Prostate gland (tissue), 2 donors: ENCODE measurements at places on chromosomes 1 and 21. TPM values are rescaled to one million over a fixed set of nuclear protein-coding genes. Genes with fewer than 3 reads are reported as not detected.
A peak's percentile ranks its signal among the peaks of the same experiment; 100 is the strongest.

GRCh38 chr21:36783612-36784374 is 84.9 kb downstream of the SIM2 start:
- peak overlapping the region; percentile 26 for H3K27ac ChIP-seq
- no peaks in the 10 kb centered on the region for H3K36me3 ChIP-seq
- no peak overlapping the region for H3K4me3 ChIP-seq

- no peaks in the 10 kb centered on the region for H3K36me3 ChIP-seq
- peak overlapping the region; percentile 63 for H3K27ac ChIP-seq
- H3K27me3 ChIP-seq, result no peaks in the 10 kb centered on the region
- H3K4me3 ChIP-seq, result no peak overlapping the region
- DNase-seq, result no peak
Observed at GRCh38 chr21:42737951-42738590, 84.7 kb downstream of the PDE9A start.

DNA sequence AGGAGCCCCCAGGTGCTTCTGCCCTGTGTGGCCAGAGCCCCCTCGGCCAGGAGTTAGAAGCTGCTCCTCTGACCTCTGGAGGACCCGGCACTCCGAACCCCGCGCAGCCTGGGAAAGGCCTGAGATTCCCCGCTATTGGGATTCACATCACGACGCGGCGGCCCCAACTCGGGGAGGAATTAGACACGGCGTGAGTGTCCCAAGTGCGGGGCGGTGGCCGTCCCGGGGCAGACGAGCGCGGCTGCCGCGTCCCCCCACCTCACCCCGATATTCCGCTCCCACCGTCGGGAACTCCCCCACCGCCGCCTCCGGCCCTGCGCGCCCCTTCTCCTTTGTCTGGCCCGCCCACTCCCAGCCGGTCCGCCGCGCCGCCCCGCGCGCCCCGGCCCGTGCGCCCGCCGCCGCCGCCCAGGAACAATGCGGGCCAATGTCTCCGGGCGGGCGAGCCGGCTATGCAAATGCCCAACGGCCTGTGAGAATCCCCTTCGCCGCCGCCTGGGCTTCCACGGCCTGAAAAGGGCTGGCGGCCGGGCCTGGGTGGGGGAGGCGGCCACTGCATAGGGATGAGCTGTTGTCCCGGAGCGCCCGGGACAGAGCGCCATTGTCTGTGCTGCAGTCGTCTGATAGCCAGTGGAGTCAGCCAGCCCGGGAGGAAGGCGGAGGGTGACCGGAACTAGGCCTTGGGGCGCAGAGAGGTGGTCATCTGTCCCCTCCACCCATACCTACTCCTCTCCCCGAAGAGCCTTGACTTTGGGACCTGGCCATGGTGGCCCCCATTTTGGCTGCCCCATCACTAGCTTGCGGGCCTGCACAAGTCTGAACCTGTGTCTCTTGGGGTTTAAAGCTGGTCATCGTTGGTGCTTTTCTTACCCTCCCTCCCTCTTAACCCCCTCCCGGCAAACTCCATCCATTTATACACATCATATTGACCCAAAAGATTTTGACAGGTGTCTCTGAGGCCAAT is 19.4 kb downstream of the RHBG start:
- no peaks in the 10 kb centered on the region for H3K4me1 ChIP-seq
- no peak overlapping the region for H3K4me3 ChIP-seq
- no peak overlapping the region for H3K27ac ChIP-seq
- peaks cover 17% of the 10 kb centered on the region for H3K27me3 ChIP-seq
- DNase-seq, result no peak
- no peaks in the 10 kb centered on the region for H3K36me3 ChIP-seq

- no peaks in the 10 kb centered on the region for H3K4me1 ChIP-seq
- no peaks in the 10 kb centered on the region for H3K27me3 ChIP-seq
- H3K36me3 ChIP-seq, result no peaks in the 10 kb centered on the region
- no peak overlapping the region for H3K4me3 ChIP-seq
- DNase-seq, result no peak
Observed at GRCh38 chr1:57061369-57061768, 95.6 kb upstream of the C8B start.

SZT2 gene
- 76.9 TPM for total RNA-seq

SLAMF6 gene
- 0.64 TPM for total RNA-seq

IVL gene
- 0.46 TPM for total RNA-seq

DNA sequence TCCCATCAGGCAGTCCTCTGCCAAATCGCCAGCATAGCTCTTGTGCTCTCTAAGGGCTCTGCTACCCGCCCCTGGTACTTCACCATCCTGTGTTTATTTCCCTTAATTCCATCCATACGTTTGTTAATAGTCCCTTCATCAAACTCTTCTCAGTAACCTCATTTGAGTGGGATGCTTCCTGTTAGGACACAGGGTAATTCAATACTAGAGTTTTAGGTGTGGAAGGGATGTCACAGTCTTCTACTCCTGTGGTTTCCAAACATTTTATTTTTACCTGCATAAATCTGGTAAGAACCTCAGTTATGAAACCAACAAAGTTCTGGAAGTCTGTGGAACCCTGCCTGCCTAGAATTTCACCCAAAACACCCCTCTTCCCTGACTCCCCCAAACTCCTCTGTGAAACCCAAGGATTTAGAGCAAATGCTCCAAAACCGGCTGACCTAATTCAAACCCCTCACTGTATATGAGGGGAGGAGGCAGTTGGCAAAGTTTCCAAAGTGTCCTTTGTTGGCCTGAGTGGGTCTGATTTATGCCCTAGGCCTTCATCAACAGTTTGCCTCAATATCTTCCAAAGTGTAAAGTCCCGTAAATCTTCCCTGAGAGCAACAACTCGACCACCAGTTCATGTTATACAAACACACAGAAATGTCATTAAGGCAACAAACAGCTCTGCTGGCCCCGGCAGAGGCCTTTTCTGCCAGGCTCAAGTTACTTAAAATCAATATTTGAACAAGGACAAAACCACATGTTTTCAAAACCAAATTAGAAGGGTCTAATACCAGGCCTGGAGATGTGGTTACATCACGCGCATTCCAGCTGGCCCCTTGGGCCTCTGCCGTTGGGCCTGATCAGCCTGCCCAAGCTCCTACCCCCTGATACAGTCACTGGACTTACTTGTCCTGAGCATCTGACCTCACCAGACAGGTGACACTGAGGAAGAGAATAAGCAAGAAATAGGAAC is 82.4 kb upstream of the FGGY start:
- H3K4me3 ChIP-seq, result no peak overlapping the region
- no peaks in the 10 kb centered on the region for H3K36me3 ChIP-seq
- DNase-seq, result no peak
- no peak overlapping the region for H3K27ac ChIP-seq
- no peaks in the 10 kb centered on the region for H3K27me3 ChIP-seq
- peaks cover 2% of the 10 kb centered on the region for H3K4me1 ChIP-seq
